ENCODE measurements at places on chromosomes 7 and 10.
A peak's percentile ranks its signal among the peaks of the same experiment; 100 is the strongest.

DNA sequence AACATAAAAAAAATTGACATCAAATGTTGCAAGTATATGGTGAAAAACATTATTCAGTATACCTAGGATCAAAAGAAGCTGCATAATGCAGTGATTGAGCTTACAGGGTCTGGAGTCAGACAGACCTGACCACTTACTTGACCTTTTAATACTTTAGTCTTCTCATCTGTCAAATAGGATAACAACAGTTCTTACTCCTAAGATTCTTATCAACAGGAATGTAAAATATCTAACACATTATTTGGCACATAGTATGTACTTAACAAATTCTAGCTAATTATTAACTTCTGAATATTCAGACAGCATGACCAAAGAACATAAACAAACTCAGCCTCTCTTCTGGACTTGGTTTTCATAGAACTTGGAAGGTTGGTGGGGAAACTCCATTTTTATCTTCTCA is 45.6 kb upstream of the PIP4K2A start:
- H3K4me1 ChIP-seq, result peaks cover 4% of the 10 kb centered on the region
- H3K27me3 ChIP-seq, result no peaks in the 10 kb centered on the region
- H3K4me3 ChIP-seq, result no peak overlapping the region
- DNase-seq, result no peak

DNA sequence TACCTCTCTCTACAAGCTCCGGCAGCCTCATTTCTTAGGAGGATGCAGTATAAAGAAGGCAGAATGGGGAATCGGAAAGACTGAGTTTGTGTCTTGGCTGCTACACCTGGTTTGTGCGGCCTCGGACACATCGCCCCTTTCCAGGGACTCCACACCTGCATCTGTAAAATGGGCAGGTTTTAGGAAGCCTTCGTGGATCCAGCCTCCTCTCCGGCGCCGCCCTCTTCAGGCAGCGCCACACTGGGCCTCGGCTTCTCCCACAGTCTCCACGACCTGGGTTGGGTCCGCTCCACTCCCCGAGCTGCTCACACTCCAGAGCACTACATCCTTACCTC is 341 bp downstream of the GOT1 start:
- no peaks in the 10 kb centered on the region for H3K27me3 ChIP-seq
- H3K4me3 ChIP-seq, result peak overlapping the region; percentile 84
- H3K36me3 ChIP-seq, result peaks cover 28% of the 10 kb centered on the region

GRCh38 chr7:46205478-46205877 is 284.4 kb upstream of the IGFBP3 start:
- H3K36me3 ChIP-seq, result no peaks in the 10 kb centered on the region
- H3K27me3 ChIP-seq, result no peaks in the 10 kb centered on the region
- no peak for DNase-seq
- H3K4me3 ChIP-seq, result no peak overlapping the region
- peaks cover 3% of the 10 kb centered on the region for H3K4me1 ChIP-seq

DNA sequence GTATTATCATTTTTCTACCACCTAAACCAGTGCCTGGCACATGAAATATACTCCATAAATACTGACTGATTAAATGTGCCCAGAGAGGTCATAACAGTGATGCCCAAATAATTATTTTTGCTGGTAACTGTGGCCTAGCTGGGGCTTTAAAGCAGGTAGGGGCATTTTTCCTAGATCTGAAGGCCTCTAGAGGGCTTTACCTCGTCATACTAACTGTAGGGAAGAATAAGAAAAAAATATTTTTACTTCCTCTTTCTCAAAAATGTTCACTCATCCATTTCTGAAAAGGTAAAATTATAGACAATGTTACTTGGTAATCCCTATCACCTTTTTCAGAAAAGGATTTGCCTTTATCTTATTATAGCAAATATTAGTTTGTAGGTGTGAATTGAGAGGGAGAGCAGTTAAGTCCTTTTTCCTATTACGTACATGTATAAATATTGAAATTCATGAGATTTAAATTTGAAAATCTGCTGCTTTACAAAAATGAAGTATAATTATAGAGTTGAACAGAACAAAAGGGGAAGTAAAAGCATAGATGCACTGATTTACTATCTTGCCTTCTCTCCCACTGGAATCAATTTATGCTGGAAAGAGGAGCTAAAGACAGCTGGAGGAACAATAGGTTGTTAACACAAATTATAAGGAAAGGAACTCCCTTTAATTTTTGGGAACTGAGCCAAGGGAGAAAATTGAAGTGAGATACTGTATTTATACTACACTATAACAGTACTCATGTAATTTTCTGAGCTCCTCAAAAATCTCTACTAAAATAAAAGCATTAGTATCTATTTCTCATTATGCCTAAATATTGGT is 71.5 kb upstream of the NOBOX start:
- no peak for DNase-seq
- no peaks in the 10 kb centered on the region for H3K4me1 ChIP-seq
- H3K36me3 ChIP-seq, result no peaks in the 10 kb centered on the region
- H3K27ac ChIP-seq, result no peak overlapping the region
- no peak overlapping the region for H3K4me3 ChIP-seq
- H3K27me3 ChIP-seq, result no peaks in the 10 kb centered on the region

DNA sequence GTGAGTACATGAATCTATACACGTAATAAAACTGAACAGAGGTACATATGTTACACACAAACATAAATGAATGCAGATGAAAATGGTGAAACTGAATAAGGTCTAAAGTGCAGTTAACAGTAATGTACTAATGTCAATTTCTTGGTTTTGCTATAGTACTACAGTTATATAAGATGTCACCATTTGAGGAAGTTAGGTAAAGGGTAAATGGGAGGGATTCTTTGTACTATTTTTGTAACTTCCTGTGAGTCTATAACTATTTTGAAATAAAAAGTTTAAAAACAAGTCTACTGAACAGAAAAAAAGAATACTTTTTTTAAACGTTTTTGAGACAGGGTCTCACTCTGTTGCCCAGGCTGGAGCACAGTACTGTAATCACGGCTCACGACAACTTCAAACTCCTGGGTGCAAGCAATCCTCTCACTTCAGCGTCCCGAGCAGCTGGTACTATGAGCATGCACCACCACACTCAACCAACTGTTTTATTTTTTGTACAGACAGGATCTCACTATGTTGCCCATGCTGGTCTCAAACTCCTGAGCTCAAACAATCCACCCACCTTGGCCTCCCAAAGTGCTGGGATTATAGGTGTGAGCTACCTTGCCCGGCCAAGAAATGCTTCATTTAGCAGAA is 71.5 kb downstream of the WAPL start:
- peaks cover 92% of the 10 kb centered on the region for H3K36me3 ChIP-seq
- no peak for DNase-seq
- no peak overlapping the region for H3K4me3 ChIP-seq

GRCh38 chr10:20771051-20771450 is 126.1 kb downstream of the NEBL start:
- no peak overlapping the region for H3K4me3 ChIP-seq
- no peaks in the 10 kb centered on the region for H3K27me3 ChIP-seq

DNA sequence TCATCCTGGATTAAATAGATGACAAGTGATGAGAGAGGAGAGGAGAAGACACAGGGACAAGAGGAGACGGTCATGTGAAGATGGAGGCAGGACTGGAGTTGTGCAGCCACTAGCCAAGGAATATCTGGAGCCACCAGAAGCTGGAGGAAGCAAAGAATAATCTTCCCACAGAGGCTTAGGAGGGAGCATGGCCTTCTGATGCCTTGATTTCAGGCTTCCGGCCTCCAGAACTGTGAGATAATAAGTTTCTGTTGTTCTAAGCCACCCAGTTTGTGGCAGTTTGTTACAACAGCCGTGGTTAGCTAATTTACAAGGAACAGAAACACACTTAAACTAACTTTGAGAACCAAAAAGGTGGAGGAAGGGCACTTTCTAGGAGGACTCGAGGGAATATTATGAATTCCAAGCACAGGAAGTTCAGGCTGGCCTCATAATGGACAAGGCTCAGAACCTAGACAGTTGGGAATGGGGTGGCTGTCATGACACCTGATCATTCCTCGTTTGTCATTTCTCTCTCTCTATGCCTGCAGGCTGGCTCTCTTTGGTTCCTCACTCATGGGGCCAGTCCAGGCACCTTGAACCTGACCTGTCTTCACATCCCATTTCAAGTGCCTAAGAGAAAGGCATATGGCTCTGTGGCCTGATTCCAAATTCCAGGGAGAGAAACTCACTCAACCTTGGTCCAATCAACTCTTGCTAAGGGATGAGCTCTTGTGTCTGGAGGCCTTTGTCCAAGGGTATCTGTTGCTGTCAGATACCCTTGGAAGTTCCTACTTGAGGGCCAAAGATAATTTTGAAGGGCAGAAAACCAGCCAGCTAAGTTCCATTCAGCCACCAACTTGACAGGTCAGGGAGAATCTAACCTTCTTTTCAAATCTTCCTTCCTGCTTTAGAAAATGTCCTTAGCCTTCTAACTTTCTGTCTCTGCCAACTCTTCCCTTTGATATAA is 33.5 kb upstream of the PDZD8 start:
- no peaks in the 10 kb centered on the region for H3K27me3 ChIP-seq
- no peaks in the 10 kb centered on the region for H3K4me1 ChIP-seq
- H3K4me3 ChIP-seq, result no peak overlapping the region
- no peak for DNase-seq
- H3K27ac ChIP-seq, result no peak overlapping the region

- no peaks in the 10 kb centered on the region for H3K27me3 ChIP-seq
- H3K36me3 ChIP-seq, result no peaks in the 10 kb centered on the region
- no peak overlapping the region for H3K27ac ChIP-seq
- no peak overlapping the region for H3K4me3 ChIP-seq
- no peaks in the 10 kb centered on the region for H3K4me1 ChIP-seq
Measured at GRCh38 chr7:24192691-24193090, 91.3 kb upstream of the NPY start.

- H3K36me3 ChIP-seq, result no peaks in the 10 kb centered on the region
- H3K4me1 ChIP-seq, result peaks cover 5% of the 10 kb centered on the region
- H3K4me3 ChIP-seq, result no peak overlapping the region
- no peaks in the 10 kb centered on the region for H3K27me3 ChIP-seq
- no peak for DNase-seq
Measured at GRCh38 chr7:159070431-159071148, 74.1 kb downstream of the VIPR2 start.

- H3K4me3 ChIP-seq, result no peak overlapping the region
- peaks cover 88% of the 10 kb centered on the region for H3K36me3 ChIP-seq
- H3K4me1 ChIP-seq, result no peaks in the 10 kb centered on the region
- no peaks in the 10 kb centered on the region for H3K27me3 ChIP-seq
- no peak overlapping the region for H3K27ac ChIP-seq
Measured at GRCh38 chr10:86914734-86915133, 42.7 kb downstream of the MMRN2 start.

GRCh38 chr10:15112657-15113056 is 15.5 kb downstream of the RPP38 start:
- no peaks in the 10 kb centered on the region for H3K4me1 ChIP-seq
- H3K27ac ChIP-seq, result no peak overlapping the region
- H3K27me3 ChIP-seq, result no peaks in the 10 kb centered on the region
- DNase-seq, result no peak
- peaks cover 8% of the 10 kb centered on the region for H3K36me3 ChIP-seq

DNA sequence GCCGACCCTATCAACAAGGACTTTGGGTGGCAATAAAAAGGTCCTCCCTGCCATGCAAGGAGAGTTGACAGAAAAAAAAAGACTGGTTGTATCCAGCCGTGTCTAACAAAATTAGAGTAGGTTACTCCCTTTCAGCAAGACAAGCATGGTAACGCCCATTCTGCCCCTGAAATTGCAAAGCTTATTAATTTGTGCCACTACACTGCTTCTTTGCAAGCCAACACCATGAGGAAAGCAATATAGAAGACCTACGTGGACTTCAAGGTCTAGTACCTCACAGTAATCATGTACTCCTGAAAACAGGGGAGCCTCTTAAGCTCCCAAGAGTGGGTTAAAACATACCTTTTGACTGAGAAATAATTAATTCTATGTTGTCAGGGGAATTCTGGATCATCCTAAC is 90.3 kb downstream of the FRMPD2 start:
- no peak overlapping the region for H3K4me3 ChIP-seq
- H3K27me3 ChIP-seq, result no peaks in the 10 kb centered on the region
- H3K36me3 ChIP-seq, result no peaks in the 10 kb centered on the region
- H3K4me1 ChIP-seq, result no peaks in the 10 kb centered on the region
- no peak for DNase-seq
- H3K27ac ChIP-seq, result no peak overlapping the region

DNA sequence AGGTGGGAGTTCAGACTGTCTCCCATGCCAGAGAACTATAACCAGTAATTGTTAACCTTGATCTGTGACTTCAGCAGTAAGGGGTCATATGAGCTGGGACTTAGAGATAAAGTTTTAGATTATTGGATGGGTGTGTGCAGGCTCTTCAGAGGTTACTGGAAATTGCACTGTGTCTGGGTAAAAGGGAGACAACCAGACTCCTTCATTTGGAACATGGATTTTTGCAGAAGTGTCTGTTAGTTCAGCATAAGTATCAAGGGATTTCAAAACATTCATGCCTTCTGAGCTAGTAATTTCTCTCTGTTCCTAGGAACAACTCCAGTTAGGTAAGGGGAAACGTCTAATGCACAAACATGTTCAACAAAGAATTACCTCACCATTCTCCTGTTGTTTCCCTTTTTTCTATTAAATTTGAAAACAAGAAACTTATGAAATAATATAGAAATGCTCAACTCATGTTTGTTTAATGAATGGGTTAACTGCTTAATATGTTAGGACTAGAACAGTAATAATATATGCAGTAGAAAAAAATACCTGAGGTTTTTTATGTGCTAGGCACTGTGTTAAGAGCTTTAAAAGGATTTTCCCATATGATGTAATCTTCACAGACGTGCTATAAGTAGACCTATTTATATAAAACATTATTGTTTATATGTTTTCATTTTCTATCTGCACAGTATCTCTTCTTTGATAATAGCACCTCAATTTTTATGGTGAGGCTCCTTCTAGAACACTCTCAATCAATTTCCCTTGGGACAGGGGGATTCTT is 233.0 kb downstream of the CACNA2D1 start:
- H3K27me3 ChIP-seq, result no peaks in the 10 kb centered on the region
- H3K4me1 ChIP-seq, result no peaks in the 10 kb centered on the region
- no peak overlapping the region for H3K27ac ChIP-seq
- no peaks in the 10 kb centered on the region for H3K36me3 ChIP-seq
- no peak overlapping the region for H3K4me3 ChIP-seq

DNA sequence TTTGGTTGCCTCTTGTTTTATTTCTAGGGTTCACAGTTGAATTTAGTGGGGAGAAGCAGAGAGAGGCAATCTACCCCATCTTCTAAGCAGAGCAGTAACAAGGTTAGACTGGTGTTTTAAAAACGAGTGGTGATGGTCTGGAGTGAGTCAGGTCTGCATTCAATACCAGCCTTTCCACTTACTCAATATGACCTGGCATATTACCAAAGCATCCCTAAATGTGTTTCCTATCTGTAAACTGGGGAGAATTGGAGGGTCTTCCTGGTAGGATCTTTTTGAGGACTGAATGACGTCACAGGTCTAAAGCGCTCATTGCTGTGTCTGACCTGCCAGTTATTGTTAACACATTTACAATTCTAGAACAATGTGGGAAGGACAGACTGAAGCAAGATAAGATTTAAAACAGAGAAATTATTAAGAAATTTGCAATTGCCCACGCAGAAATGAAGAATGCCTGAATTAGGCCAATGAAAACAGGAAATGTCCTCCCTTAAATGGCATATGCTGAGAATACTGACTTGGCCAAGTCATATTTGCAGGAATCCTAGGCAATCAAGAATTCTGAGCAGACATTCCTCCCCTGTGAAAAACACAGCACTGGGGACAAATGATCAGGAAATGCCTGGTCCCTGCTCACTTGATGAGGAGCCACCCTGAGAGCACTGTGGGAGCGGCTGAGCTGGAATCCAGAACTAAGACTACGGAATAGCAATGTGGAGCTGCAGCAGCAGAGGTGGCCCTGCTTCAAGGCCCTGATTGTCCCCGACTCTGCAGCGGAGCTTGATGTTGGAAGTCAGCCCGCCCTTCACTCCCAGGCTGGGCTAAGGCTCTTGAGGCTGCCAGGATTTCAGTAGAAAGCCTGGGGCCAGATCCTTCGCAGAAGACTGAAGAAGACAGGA is 184.5 kb upstream of the CXCL12 start:
- H3K36me3 ChIP-seq, result no peaks in the 10 kb centered on the region
- DNase-seq, result no peak
- no peaks in the 10 kb centered on the region for H3K27me3 ChIP-seq
- H3K4me1 ChIP-seq, result peaks cover 5% of the 10 kb centered on the region
- H3K27ac ChIP-seq, result no peak overlapping the region

Measured in neuronal stem cell (in vitro differentiated cells).